ENCODE measurements at places on chromosomes 11 and 22. TPM values are rescaled to one million over a fixed set of nuclear protein-coding genes. Genes with fewer than 3 reads are reported as not detected.

The SHISA8 gene
- total RNA-seq, result 0.16 TPM

The OR10A4 gene
- total RNA-seq, result not detected

The OR5M8 gene
- not detected for total RNA-seq

The PIWIL4 gene
- 0.80 TPM for total RNA-seq

The GP1BB gene
- total RNA-seq, result 2.0 TPM

The YWHAH gene
- total RNA-seq, result 58.3 TPM

The ASRGL1 gene
- 1.2 TPM for total RNA-seq

The SCGB1C1 gene
- total RNA-seq, result not detected

The FADD gene
- 19.6 TPM for total RNA-seq

The TMEM225 gene
- total RNA-seq, result not detected

The HSPB2 gene
- 0.32 TPM for total RNA-seq

The LRP4 gene
- total RNA-seq, result 2.5 TPM

The LRRC55 gene
- 0.08 TPM for total RNA-seq

The CCDC116 gene
- total RNA-seq, result not detected

The PHF21A gene
- total RNA-seq, result 17.2 TPM

The TYR gene
- not detected for total RNA-seq

The PRR33 gene
- not detected for total RNA-seq

The LMNTD2 gene
- 3.0 TPM for total RNA-seq

The MIOX gene
- not detected for total RNA-seq

The INSC gene
- 0.12 TPM for total RNA-seq

The CYTH4 gene
- 1.6 TPM for total RNA-seq

The GPHA2 gene
- total RNA-seq, result not detected

The SNX32 gene
- 0.12 TPM for total RNA-seq

The TRIM49B gene
- not detected for total RNA-seq

The MMP3 gene
- 0.56 TPM for total RNA-seq

The TIMM10B gene
- total RNA-seq, result 24.8 TPM

The OR52H1 gene
- not detected for total RNA-seq

The IL10RA gene
- 3.8 TPM for total RNA-seq

The PLA2G3 gene
- total RNA-seq, result 19.4 TPM

The VPS37C gene
- 13.4 TPM for total RNA-seq

The SLC22A6 gene
- not detected for total RNA-seq

The MAPK8IP2 gene
- 2.3 TPM for total RNA-seq

The MICAL3 gene
- total RNA-seq, result 27.3 TPM

The DEUP1 gene
- total RNA-seq, result not detected

The FXYD6 gene
- 1.6 TPM for total RNA-seq

The OR2D2 gene
- total RNA-seq, result 0.20 TPM
